ENCODE measurements at places on chromosomes 16 and 17.
A peak's percentile ranks its signal among the peaks of the same experiment; 100 is the strongest.

GRCh38 chr16:69534720-69535119 lies 31.0 kb upstream of the NFAT5 start:
- no peak for DNase-seq

- DNase-seq, result no peak
Observed at GRCh38 chr17:68057531-68057952, 22.0 kb downstream of the KPNA2 start.

DNA sequence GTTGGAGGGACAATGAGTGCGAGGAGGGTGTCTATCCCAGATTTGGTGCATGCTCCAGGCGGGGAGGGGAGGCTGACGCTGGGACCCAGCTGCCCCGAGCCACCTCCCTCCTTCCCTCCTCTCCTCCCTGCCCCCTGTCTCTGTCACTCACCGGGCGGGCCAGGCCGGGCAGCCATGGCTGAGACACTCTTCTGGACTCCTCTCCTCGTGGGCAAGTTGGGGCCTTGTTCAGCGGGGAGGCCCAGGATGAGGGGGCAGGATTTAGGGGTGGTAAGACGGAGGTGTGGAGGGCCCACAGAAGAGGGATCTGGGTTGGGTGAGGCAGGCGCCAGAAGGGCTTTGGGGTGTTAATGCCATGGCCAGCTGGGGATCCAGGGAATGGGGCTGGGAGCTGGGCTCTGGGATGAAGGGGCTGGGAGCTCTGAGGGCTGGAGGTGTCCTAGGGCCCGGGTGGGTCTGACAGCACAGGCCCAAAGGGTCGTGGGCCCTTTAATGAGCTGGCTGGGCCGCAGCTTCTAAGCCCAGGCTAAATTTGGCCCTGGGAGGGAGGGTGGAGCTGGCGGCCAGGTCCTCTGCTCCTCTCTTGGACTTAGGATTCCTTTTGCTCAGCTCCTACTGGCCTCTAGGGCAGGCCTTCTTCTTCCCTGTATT lies at the start of gene SGCA:
SGCA (plus strand) TSS at position 139 of the 651 bp plus-strand sequence; CDS start at position 175, 36 bp downstream.
- DNase-seq, result no peak

- no peak for DNase-seq
Observed at GRCh38 chr17:45222289-45222995, 757 bp downstream of the FMNL1 start.

GRCh38 chr17:80457236-80457856 lies 19.1 kb downstream of the NPTX1 start:
- DNase-seq, result peak; percentile 44

DNA sequence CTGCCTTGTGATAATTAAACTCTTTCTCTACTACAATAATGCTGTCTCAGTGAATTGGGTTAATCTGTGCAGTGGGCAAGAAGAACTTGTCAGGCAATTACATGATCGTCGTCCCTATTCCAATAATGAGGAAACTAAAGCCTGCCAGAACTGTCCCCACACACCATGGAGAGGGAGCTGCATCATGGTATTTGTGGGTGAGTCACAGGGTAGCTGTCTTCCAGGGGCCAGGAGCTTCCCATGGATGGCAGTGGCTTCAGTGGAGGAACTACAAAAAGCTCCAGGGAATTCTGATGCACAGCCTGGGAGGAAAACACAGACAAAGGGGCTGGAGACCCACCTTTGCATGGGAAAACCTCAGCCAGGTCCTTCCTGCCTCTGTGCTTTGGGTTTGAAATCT lies 83.3 kb upstream of the C16orf82 start:
- DNase-seq, result no peak

GRCh38 chr17:19867329-19868078 lies at the start of gene ULK2:
ULK2 (minus strand) TSS chr17:19867936; CDS start chr17:19867417, 519 bp downstream.
- DNase-seq, result peak; percentile 24

- no peak for DNase-seq
Observed at GRCh38 chr17:48565022-48565554, 13.1 kb downstream of the HOXB4 start.

- DNase-seq, result no peak
Observed at GRCh38 chr17:37859451-37859850, 64.8 kb upstream of the TBC1D3K start.

- no peak for DNase-seq
Observed at GRCh38 chr17:33210285-33210684, 82.8 kb downstream of the ASIC2 start.

GRCh38 chr17:55726440-55726839 lies 3.8 kb upstream of the TMEM100 start:
- DNase-seq, result no peak

DNA sequence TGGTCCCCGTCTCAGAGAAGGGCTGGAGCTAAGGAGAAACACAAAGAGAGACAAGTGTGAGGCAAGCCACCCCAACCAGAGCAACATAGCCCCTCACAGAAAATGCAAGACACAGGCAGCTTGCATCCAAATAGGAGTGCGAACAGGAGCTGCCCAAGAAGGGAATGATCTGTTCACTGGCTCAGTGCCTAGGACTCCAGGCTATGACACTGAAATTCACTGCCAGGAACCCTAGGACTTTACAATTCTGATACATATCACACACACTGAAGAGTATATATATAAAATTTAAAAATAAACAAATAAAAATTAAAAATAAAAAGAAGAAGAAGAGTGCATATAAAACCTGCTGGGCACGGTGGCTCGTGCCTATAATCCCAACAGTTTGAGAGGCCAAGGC lies 5.2 kb downstream of the ZNF23 start:
- no peak for DNase-seq

GRCh38 chr16:29809850-29810698 lies 1.9 kb upstream of the PRRT2 start:
- DNase-seq, result no peak

DNA sequence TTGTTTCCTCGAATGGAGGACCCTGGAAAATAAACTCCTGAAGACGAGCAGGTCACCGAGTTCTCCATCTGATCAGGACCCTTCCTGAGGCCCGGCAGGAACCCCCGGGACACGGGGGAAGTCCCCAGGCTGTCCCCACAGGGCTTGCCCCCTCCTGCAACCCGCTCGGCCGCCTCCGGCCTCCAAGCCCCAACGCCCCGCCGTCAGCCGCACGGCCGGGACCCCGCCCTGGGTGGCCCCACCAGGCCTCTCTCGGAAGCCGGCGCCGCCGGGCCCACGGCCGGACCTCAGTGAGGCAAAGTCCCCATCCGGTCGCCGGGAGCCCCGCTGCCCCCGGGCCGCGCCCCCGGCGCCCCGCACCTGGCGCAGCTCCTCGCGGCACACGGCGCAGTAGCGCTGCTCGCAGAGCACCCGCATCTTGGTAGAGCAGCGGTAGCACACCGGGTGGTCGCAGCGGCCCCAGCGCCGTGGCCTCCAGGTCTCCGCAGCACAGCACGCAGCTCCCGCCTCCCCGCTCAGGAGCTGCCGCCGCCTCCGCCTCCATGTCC lies 383 bp downstream of the ZNF598 start:
- no peak for DNase-seq

- peak; percentile 58 for DNase-seq
Observed at GRCh38 chr17:73710095-73710592, 65.9 kb upstream of the SDK2 start.

DNA sequence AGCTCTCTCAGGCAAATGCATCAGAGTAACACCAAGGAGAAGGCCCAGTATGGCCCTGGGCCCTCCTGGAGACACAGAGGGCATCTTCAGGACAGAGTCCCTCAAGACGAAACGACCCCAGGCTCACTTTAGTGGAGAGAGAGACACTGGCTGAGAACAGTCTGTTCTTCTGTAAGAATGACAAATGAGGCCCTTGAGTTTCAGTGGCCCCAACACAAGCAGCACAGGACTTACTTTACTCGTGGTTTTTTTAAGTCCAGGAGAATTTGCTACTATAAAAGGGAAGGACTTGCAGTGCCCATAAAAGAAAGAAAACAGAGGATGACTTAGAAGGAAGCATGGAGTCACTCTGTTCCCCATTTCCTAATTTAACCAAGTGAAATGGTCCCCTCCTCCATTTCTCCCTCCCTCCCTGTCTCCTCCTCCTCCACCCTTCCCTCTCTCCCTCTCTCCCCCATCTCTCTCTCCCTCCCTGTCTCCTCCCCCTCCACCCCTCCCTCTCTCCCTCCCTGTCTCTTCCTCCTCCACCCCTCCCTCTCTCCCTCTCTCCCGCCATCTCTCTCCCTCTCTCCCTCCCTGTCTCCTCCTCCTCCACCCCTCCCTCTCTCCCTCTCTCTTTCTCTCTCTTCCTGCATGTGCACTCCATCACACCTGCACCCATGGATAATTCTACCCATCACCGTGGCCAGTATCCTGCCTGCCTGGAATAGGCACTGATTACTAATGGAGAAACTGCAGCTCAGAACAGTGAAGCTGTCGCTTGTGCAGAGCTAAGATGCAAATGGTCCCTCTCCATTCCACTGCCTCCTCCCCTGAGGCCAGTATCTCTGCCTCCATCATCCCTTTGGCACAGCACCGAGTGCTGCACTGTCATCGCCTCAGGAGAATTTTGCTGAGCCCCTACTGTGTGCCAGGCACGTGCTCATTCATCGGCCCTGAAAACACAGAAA lies 47.3 kb upstream of the RBFOX3 start:
- DNase-seq, result no peak

- DNase-seq, result no peak
Observed at GRCh38 chr17:72361892-72362291, 241.1 kb downstream of the SOX9 start.

GRCh38 chr17:34182036-34182803 lies 72.9 kb upstream of the CCL2 start:
- no peak for DNase-seq

- no peak for DNase-seq
Observed at GRCh38 chr16:28537964-28538732, 626 bp downstream of the NUPR1 start.

- no peak for DNase-seq
Observed at GRCh38 chr17:73256220-73256619, 5.5 kb downstream of the CPSF4L start.

DNA sequence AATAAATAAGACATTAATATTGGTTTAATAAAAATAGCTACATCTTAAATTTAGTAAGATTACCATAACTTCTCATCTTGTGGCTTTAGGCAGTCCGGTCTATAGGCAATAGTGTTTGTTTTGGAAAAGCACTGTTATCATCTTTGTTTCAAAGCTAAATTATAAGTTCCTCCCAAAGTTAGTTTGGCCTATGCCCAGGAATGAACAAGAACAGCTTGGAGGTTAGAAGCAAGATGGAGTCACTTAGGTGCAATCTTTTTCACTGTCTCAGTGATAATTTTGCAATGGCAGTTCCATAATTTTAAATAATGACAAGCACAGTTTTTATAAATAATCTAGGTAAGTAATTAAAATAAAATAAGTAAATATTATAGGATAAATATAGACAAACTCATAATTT lies 6.0 kb upstream of the LDHD start:
- DNase-seq, result no peak

DNA sequence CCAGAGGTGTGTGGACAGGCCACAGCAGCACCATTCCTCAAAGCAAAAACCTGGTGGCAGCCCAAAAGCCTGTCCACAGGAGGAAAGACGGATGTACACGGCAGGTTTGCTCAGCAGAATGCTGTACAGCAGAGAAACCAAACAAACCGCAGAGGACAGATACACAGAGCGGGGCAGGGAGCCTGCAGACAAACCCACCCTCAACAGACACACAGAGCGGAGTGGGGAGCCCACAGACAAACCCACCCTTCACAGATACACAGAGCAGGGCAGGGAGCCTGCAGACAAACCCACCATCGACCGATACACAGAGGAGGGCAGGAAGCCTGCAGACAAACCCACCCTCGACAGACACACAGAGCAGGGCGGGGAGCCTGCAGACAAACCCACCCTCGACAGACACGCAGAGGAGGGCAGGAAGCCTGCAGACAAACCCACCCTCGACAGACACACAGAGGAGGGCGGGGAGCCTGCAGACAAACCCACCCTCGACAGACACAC lies 53.0 kb upstream of the METRNL start:
- no peak for DNase-seq

DNA sequence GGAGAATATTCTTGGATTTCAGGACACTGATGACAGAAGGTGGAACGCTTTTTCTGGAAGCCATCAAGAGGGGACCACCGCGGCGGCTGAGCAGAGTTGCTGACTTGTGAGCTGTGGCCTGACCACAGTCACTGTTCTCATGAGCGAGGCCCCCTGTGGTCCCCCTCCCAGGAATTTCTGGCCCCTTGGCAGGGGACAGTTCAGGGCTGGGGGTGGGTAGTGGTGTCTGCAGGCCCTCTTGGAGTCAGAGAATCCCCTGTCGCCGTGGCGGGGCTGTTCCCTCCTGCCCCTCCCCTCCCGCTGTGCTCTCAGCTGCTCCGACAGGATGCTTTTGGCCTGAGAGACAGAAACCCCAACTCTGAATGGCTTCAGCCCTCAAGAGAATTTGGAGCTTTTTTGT lies 292.0 kb downstream of the SEC14L1 start:
- no peak for DNase-seq

GRCh38 chr16:89863741-89864526 lies 9.5 kb upstream of the TCF25 start:
- no peak for DNase-seq

DNA sequence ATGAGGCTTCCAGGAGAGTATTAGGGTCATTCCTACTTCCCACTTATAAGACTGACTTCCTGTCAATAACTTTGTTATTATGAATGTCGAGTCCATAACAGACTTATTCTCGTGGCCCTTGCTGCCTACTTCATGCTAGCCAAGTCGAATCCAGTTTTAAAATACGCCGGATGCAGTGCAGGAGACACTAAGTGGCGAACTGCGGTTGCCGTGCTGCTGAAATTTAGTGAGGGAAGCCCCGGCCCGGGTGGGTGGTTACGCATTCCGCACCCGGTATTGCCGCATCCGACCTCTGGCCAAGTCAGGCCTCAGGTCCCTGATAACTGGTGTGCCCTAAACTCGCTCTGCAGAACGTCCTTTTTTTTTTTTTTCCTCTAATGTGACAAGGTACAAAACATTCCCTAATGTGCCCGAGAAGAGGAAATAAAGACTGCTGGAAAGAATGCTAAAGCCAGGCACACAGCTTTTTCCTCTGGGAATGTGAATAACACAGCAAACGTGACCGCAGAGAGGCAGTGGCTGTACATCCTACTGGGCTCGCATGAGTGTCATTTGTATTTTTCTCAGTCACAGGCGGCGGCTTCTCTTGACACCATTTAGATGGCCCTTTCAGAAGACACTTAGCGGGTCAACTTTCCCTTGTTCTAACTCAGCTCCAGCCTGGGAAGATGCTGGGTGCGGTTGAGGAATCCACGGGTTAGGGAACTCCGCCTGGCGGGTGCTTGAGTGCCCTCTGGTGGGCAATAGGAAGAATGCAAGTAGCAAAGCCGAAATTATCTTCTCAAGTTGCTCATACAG lies 7.1 kb upstream of the AKTIP start:
- peak; percentile 32 for DNase-seq

DNA sequence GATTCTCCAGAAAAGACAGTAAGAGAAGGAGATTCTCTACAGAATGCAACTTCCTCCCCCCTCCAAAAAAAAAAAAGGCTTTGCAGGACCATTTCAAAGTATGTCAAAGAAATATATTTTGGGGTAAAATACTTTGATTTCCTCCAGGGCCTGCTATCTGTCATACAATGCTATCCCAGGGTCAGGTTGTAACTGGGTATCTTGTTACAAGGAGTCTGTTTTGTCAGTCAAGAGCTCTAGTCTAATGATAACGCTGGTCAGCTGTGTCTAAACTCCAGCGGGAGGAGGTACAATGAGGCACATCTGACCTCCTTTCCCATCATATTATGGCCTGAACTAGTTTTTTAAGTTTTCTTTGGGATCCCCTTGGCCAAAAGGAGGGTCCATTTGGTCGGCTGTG lies 408.4 kb upstream of the CDH5 start:
- DNase-seq, result no peak

- DNase-seq, result no peak
Observed at GRCh38 chr17:28097901-28098300, 55.4 kb downstream of the NLK start.

GRCh38 chr17:73644145-73645049 lies at the start of gene SDK2:
SDK2 (minus strand) TSS chr17:73644445; CDS start chr17:73644088, 357 bp downstream.
- DNase-seq, result no peak

GRCh38 chr16:57110937-57111336 lies 18.6 kb downstream of the CPNE2 start:
- DNase-seq, result no peak
